Mucosa of descending colon (tissue), 3 donors: ENCODE measurements at places on chromosomes 12 and 14. TPM values are rescaled to one million over a fixed set of nuclear protein-coding genes. Genes with fewer than 3 reads are reported as not detected.

DNA sequence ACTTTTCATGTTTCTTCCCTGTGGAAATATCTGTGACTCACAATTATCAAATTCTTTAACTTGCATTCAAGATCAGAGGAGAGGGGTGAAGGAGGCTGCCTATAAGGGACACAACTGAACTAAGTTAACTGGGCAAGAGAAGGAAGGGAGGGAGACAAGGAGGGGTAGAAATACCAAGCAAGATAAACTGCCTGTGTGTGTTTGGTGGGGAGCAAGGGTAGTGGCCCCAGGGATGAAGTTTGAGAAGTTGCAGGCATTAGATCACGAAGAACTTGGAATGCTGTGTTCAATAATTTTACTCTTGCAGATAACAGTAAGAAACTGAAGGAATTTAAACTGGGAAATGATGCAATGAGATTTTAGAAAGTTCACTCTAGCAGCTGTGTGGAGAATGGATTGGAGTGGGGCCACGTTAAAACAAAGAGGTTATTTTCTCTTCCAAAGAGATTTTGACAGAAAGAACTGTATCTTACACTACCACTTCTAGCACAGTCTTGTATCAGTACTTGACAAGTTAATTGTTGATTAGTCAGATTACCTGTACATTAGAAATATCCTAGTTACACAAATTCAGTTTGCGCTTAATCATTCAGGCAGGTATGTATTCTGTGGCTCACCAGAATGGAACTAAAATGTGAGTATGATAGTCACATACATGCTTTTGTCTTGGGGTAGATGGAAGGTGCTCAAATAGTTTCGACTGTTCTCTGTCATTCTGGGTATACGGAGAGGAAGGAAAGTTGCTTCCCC, 7.4 kb downstream of the PKP2 start:
- no peak for DNase-seq

DNA sequence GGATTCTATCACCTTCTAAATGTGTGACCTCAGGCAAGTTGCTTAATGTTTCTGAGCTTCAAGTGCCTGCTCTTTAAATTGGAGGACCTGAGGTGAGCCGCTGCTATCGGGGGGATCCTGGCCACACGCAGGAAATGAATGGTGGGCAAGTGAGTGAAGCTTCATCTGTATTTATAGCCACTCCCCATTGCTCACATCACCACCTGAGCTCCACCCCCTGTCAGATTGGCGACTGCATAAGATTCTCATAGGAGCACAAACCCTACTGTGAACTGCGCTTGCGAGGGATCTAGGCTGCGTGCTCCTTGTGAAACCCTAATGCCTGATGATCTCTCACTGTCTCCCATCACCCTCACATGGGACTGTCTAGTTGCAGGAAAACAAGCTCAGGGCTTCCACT, 158.6 kb upstream of the CCND2 start:
- DNase-seq = peak; percentile 28

DNA sequence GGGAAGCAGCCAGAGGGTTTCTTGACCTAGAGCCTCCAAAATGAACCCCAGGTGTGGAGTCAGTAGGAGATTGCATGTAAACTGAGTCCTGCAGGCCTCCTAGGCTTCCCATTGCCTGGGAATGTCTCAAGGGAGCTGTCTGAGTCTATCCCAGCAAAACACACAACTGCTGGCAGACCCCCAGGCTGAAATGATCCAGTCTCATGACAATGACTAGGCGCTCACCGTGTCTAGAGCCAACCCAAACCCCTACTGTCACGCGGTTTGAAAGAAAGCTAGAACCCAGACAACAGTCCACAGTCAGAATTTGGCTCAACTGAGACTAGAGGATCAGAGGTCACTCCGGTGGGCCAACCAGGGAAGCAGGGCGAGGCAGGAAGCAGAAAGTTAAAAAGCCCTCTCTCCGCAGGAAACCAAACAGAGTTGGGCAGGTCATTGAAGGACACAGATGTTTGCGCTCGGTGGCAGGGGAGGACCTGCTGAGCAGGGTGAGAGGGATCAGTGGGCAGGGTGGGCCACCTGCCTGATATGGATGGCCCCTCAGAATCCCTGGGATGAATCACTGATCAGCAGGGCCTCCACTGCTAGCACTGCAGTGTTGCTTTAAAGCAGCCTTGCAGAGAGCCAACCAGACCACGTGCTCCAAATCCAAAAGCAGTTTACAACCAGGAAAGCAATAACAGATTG, 23.8 kb downstream of the ACTN1 start:
- DNase-seq = no peak

DNA sequence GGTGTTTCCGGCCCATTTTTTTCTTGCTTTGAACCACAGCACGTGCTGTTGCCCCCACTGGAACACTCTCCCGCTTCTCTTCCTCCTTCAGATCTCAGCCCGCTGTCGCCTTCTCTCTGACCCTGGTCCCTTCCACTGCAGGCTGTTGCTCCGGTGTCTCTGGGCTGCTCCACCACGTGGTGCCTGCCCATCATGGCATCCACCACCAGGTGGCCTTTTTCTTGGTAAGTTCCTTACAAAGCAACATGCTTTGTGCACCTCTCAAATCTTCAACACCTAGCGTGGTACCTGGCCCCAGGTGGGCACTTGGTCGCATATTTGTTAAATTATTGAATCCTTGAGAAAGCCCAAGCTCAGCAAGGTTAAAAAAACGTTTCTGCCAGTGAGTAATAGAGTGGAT, 19.1 kb downstream of the TUNAR start:
- DNase-seq = no peak

Gene KICS2
- 5.4 TPM for total RNA-seq
